ENCODE measurements at places on chromosomes 2 and 18. TPM values are rescaled to one million over a fixed set of nuclear protein-coding genes. Genes with fewer than 3 reads are reported as not detected.

Gene HOXD13
- not detected for total RNA-seq

Gene RAB17
- total RNA-seq = 1.6 TPM

Gene GYPC
- 0.74 TPM for total RNA-seq

Gene GTF2A1L
- total RNA-seq = 0.74 TPM

Gene ARHGAP28
- 4.4 TPM for total RNA-seq

Gene POTEJ
- 0.07 TPM for total RNA-seq

Gene CGREF1
- 1.7 TPM for total RNA-seq

Gene C2orf78
- not detected for total RNA-seq

Gene IGFBP5
- 0.20 TPM for total RNA-seq

Gene RASGRP3
- total RNA-seq = 15.7 TPM

Gene LINC00305
- not detected for total RNA-seq

Gene IL36G
- total RNA-seq = not detected

Gene SCN9A
- total RNA-seq = 0.33 TPM

Gene SLC4A3
- total RNA-seq = 0.13 TPM

Gene NOL4
- not detected for total RNA-seq

Gene HK2
- 23.9 TPM for total RNA-seq

Gene MAPK4
- total RNA-seq = not detected

Gene GPR45
- not detected for total RNA-seq

Gene CRYBA2
- total RNA-seq = not detected
